Stimulated activated CD4-positive, alpha-beta T cell treated with anti-CD3 and anti-CD28 coated beads, Interleukin-2, amount 100 ng/mL, for 4 hours (primary cell): ENCODE measurements at places on chromosomes 5 and 9.

DNA sequence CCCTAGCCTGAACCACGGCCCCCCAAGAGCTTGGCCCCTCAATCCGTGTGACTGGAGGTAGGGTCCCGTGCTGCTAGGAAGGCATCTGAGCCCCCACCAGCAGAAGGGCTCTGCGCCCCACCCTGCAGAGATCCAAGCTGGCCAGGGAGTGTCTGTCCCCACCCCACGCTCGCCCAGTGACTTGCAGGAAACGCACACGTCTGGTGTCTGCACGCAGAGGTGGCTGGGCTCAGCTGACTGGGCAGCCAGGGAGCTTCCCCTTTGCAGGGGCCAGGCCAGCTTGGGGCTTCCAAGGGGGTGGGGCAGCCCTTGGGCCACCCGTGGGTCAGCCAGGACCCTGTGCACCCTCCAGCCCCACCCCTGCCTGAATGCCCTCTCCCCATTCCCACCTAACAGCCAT, 24.3 kb downstream of the NOTCH1 start:
- no peak for DNase-seq

DNA sequence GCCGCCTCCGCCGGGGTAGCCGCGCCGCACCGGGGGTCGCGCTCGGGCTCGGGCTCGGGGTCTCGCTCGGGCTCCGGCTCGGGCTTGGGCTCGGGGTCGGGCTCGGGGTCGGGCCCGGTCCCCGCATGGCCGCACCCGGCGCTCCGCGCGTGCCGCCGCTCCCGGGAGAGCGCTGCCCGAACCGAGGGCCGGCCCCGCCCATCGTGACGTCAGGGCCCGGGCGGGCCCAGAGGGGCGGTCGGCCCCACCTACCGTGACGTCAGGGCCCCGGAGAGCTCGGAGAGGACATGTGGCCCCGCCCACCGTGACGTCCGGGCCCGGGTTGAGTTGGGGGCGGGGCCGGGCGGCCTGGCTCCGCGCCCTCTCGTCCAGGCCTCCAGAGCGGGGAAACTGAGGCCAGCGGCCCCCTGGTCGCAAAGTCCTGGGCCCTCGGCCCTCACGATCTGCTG, at the start of gene NSMF:
Gene NSMF (minus strand): TSS at position 183 of the 449 bp plus-strand sequence. CDS start 232 bp downstream, outside the sequence.
- peak; percentile 93 for DNase-seq

- DNase-seq, result no peak
These were observed 6.7 kb downstream of the INIP start for GRCh38 chr9:112711050-112711689.

- no peak for DNase-seq
These were observed 17.4 kb downstream of the ABITRAM start for GRCh38 chr9:108951578-108951977.

- no peak for DNase-seq
These were observed 535.9 kb downstream of the DNAH5 start for GRCh38 chr5:13408616-13409015.

DNA sequence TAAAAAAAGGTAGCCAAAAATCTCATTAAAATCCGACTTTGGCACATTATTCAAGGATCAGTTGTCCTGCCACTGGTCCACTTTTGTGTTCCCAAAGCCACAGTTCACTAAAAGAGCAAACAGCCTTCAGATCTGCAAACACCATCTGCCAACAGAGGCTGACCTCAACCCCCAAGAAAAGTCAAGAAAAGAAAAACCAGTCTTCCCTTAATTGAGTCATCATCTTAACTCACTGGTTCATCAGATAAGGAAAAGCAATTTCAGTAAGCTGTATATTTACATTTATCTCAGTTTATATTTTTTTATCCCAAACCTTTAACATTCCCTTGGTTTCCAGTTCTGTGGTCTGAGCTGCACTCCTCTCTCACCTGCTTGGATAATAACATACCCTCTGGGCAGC, 21.2 kb downstream of the RASEF start:
- no peak for DNase-seq

GRCh38 chr5:149313151-149313841, 32.0 kb upstream of the GRPEL2 start:
- DNase-seq, result no peak

- DNase-seq, result no peak
These were observed 8.5 kb downstream of the CDX1 start for GRCh38 chr5:150175076-150175475.

DNA sequence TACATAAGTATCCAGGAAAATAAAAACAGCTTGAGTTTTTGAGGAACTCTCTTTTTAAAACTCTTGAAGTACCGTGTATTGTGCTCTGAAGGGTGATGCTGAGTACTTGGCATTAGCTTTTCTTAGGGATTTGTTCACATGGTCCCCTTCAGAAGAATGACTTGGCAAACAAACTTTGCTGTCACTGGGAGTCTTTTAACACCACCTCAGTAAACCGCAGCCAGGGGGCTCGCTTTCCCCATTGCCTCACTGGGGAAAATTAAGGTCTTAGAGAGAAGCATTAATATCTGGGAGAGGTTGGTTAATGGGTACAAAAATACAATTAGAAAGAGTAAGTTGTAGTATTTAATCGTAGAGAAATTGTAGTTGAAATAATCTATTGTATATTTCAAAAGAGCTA, 105.9 kb upstream of the DAP start:
- no peak for DNase-seq

GRCh38 chr5:94627191-94627590, 8.7 kb downstream of the SLF1 start:
- no peak for DNase-seq

DNA sequence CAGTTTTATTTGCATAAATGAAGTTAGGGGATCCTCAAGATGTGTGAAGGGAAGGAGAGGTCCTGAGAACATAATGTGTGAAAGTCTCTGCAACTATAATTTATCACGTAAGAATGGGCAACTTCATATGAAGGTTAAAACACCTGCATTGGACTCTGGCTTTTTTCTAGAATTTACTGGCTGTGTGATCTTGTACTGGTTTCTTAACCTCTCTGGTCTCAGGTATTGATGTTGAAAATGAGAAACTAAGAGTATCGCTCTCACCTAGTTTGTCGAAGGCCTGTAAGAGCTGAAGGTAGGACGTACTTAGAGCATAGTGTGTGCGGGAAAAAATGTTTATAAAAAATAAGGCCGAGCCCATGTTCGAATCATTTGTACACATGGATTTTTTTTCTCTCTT, 280.5 kb downstream of the ICE1 start:
- no peak for DNase-seq
